ENCODE measurements at places on chromosomes 1 and 21.

GRCh38 chr21:35843911-35844667, 216.2 kb downstream of the SETD4 start:
- DNase-seq: no peak

GRCh38 chr1:53459321-53460175, at the start of gene DMRTB1:
DMRTB1 (plus strand) TSS chr1:53459399; CDS start chr1:53459454, 55 bp downstream.
- DNase-seq: no peak

DNA sequence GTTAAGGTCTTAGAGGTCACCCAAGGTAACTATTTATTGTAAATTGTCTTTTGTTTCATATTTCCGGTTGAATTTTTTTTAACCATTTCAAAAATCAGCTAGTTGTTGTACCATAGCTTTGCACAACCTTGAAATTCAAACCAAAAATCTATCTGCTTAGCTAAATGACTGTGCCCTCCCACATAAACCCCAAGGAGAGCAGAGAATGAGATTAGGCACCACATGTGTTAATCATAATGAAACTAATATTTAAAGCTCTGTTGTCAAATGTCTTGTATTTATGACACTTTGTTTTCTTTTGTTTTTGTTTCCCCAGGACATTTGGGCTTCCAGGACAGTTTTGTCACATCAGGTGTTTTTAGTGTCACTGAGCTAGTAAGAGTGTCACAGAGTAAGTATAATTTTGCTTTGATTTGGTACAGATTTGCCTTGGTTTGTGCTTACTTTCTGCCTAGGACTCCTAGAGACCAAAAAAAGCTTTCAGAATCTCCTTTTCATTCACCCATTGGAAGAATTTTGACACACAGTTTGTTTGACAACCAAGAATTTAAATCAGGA, 249.9 kb downstream of the NFIA start:
- no peak for DNase-seq

DNA sequence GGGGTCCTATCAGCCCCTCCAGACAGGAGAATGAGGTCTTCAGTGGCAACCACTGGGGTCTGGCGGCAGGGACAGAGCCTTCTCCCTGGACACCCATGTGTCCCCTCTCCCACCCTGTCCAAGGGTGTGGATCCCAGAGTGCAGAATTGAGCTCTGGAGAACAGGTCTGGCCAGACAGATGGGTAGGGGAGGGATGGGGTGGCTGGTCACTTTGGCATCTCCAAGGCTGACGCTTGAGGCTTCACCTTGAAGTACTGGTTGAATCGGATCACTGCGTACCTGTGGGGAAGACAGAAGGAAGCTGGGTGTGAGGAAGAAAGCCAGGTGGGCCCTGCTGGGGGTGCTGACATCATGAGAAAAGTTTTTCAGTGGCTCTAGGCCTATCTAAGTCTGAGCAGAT, 19.9 kb downstream of the ETNK2 start:
- DNase-seq: no peak

GRCh38 chr21:22346576-22346975, 1348.4 kb downstream of the NCAM2 start:
- no peak for DNase-seq

DNA sequence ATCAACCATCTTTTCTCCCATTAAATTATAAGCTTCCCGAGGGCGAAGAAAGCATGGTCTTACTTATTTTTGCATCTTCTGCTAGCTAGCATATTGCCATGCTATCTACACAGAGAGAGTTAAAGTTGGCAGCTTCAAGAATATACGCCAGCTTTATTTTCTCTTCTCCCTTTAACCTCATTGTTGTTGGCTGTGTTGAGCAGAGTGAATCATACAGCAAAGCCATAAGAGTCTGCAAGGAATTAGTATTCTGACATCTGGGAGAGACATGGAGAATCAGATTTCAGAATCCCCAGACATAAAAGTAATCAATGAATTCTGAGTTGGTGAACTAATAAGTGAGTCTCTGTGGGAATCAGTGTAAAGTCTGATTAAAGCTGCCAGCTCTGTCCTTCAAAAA, 649.6 kb upstream of the PTBP2 start:
- no peak for DNase-seq

- DNase-seq: peak; percentile 60
These were observed 17.9 kb downstream of the MTX1 start for GRCh38 chr1:155226188-155226909.

DNA sequence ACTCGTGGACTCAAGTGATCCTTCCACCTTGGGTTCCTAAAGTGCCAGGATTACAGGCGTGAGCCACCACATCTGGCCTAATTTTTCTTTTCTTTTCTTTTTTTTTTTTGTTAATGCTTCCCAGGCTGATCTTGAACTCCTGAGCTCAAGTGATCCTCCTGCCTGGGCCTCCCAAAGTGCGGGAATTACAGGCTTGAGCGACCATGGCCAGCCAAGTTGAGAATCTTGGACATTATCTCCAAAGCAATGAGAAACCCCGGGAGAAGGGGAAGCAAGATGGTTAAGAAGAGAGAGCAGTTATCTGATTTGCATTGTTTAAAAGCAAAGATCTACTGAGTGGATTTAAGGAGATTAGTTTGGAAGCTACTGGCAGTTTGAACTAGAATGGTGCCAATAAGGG, 9.1 kb downstream of the HIPK1 start:
- DNase-seq: no peak

GRCh38 chr1:147757015-147757990, 3.1 kb downstream of the GJA5 start:
- no peak for DNase-seq

GRCh38 chr1:6899621-6900020, 114.4 kb downstream of the CAMTA1 start:
- DNase-seq: no peak

DNA sequence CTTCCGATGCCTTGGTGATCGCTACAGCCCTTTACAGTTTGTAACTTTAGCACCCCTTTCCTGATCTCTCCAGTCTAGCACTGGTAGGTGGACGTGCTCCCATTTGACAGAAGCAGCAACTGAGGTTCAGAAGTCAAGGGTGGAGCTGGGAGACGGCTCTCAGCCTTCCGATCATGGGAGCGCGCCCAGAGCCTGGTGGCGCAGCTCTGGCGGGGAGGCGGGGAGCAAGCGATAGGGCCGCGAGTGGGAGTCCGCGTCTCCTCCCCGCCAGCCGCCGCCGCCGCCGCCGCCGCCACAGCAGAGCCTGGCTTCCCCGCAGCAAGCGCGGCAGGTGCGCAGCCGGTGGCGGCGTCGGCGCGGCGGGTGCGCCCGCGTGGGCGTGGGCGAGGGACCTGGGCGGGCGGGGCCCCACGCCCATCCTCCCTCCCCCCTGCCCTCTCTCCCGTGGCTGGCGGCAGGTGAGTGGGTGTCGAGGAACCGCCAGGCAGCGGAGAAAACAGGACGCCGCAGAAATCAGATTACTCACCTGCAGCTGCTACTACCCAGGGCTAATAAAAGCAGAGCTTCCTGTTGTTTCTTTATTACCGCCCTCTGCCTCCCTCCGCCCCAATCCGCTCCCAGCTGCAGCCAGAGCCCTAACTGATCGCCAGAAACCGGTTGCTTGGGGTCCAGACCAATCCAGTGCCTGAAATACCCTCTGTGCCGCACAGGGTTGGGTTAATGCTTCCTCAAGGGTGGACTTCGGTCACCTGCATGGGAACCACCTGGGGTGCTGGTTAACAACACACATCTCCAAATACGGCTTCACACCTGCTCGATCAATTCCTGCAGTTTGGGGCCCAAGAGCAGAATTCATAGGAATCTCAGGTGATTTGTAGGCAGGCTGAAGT, 60.2 kb upstream of the ID3 start:
- DNase-seq: no peak

GRCh38 chr1:175376194-175376593, 183.6 kb upstream of the KIAA0040 start:
- DNase-seq: no peak

- DNase-seq: no peak
These were observed 1.0 kb upstream of the PRAMEF12 start for GRCh38 chr1:12772520-12772919.

DNA sequence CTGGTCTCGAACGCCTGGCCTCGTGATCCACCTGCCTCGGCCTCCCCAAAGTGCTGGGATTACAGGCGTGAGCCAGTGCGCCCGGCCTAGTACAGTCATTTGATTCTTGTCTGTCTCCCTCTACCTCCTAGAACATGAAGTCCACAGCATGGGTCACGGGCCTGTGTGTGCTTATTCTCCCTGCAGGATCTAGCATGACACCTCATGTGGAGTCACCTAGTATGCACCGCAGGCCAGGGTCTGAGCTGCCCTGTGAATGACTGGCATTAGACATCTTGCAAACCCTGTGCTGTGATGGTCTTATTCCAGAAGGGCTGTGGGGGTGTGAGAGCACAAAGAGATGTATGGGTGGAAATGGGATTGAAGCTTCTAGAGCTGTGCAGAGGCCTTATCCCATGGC, 133.2 kb downstream of the GALNT2 start:
- DNase-seq: no peak

- DNase-seq: no peak
These were observed 178.0 kb downstream of the MATN1 start for GRCh38 chr1:30545365-30545764.

DNA sequence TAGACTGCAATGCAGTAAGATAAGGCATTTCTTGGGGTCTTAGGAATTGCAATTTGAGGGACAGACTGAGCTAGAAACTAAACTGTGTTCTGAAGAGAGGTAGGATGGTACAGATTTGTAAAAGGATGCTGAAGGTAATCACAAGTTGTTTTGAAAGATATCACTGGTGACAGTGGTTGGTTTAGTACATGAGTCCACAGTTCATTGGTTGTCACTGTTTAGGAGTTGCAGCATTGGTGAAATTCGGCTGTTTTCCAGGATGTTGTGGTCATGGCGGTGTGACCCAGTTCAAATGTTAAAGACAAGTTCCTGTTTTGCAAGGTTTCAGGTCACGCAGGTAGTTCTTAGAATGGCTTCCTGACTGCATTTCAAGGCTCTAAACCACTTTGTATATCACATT, 292.8 kb upstream of the B3GALT2 start:
- DNase-seq: no peak

DNA sequence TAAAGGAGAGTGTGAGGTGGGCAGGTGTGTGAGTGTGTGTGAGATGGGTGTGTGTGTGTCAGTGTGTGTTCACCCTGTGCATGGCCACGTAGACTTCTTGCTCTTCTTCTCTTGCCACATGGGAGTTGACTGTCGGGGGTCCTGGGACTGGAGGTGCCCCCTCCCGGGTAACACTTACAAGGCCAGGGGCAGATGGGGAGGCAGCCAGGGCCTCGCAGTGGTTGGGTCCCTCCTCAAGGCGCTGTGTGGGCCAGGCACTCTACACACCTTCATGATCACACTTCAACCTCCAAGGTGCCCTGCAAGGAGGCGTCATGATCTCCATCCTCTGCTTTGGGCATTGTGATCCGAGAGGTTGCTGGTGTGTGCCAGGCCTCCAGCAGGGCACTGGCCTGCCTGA, 2.3 kb downstream of the PLA2G2F start:
- DNase-seq: no peak
